Stimulated activated CD4-positive, alpha-beta T cell treated with anti-CD3 and anti-CD28 coated beads, Interleukin-4, amount 100 ng/mL, for 1 hour (primary cell): ENCODE measurements at places on chromosomes 12 and 14.

DNA sequence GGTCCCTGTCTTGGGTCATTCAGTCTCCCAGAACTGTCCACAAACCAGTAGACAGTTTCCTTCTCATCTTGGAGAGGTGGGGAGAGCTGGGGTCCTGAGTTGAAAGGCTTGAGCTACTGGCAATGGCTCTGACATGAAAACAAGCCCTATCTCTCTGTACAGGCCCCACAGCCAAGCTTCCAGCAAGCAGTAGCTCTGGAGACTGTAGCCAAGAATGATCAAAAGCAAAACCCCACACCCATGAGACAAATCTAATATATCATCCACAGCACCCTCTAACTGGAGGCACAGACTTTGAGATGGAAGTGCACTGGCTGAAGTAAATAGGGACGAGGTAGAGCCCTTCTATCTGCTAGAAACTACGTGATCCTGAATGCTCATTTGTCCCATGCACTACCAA, 40.9 kb downstream of the RERG start:
- no peak for DNase-seq

DNA sequence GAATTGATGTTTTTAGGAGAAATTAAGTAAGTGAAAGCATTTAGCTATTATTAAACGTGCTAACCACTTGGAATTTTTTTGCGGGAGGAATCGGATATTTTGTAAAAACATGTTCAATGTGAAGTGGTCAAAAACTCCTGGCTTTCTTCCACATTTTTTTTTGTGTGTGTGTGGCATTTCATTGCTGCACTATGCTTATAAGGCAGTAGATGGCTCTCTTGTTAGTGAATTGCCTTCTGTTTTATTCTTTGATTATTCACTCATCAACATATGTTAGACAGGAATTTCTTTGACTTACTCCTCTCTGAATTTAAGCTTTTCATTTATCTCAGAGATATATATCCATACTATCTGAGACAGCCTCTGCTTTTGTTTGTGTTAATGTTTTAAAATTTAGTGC, 71.3 kb downstream of the DERA start:
- DNase-seq = no peak

GRCh38 chr12:3896801-3897351, 23.7 kb upstream of the PARP11 start:
- no peak for DNase-seq

GRCh38 chr12:69610729-69611128, at the start of gene LRRC10:
Gene LRRC10, minus strand, starts transcription at chr12:69610907. Its CDS starts 69 bp downstream, at chr12:69610838.
- DNase-seq = no peak

- no peak for DNase-seq
Measured at GRCh38 chr12:108843187-108843586, 14.2 kb downstream of the SSH1 start.

GRCh38 chr12:54021432-54022013, 6.7 kb upstream of the HOXC6 start:
- no peak for DNase-seq

DNA sequence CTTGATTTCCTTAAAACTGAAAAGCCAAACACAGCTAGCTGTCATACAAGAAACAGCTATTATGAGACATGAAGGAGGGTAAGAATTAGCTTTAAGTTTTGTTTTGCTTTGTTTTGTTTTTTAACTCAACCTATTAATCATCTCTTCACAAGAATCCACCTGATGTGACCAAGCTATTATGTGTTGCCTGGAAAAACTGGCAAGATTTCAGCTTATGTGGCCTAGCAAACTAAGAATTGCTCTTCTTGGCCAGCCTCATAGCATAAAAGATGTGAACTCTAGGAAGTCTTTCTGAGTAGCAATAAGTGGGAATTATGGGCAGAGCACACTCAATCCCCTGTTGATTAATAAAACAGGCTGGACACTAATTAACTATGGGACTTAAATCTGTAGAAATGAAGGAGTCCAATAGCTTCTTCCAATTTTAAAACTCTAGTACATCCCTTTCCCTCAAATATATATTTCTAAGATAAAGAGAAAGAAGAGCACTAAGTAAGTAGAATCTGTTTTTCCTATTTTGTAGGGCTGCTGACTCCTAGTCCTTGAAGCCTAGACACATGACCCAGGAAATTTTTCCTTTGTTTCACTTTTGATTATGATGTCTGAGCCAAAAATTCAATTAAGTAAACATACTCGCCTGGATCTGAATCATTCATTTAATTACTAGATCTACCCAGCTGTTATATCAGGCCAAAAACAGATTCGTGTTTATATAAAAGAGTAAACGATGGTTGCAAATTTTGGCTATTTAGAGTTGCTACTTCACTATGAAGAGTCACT, 75.7 kb downstream of the GTF2A1 start:
- no peak for DNase-seq

GRCh38 chr12:105574056-105574715, 243.7 kb downstream of the C12orf75 start:
- no peak for DNase-seq
